ENCODE measurements at places on chromosomes 4 and X. TPM values are rescaled to one million over a fixed set of nuclear protein-coding genes. Genes with fewer than 3 reads are reported as not detected.

- DNase-seq: no peak
These were observed 3.3 kb upstream of the RHOH start for GRCh38 chr4:40193578-40193977.

Gene ATOH1
- not detected for total RNA-seq

Gene F8A3
- 0.99 TPM for total RNA-seq

DNA sequence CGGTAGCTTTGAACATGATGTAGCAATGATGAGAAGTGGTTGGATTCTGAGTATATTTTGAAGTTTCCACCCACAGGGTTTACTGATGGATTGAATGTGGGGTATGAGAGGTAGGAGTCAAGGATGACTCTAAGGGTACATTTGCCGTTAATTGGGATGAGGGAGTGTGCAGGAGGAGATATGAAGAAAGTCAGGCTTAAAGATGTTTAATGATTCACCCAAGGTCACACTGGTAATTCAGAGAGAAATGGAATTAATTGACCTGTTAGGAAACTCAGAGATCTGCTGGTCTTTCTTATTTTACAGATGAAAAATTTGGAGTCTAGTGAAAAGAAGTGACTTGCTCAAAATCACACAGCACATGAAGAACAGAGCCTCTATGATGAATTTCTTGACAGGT is 390.7 kb downstream of the GBA3 start:
- DNase-seq: no peak

- DNase-seq: no peak
These were observed 769.8 kb upstream of the NDST4 start for GRCh38 chr4:115883231-115883630.

DNA sequence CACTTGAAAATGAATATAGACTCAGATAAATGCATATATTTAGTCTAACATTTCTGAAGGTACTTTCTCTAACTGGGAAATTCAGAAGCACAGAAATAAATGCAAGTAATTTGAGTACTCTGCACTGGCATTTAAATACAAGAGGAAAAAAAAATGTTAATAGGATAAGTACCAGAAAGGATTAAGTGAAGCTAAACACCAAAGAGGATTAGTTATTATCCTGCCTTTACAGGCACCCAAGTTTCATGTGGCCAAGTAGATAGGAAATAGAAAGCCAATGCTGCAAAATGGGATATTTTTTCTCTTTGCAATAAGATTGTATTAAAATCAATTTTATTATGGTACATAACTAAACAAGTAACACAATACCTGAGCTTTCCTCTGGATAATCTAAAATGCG is 762.5 kb downstream of the PCDH7 start:
- DNase-seq: no peak

DNA sequence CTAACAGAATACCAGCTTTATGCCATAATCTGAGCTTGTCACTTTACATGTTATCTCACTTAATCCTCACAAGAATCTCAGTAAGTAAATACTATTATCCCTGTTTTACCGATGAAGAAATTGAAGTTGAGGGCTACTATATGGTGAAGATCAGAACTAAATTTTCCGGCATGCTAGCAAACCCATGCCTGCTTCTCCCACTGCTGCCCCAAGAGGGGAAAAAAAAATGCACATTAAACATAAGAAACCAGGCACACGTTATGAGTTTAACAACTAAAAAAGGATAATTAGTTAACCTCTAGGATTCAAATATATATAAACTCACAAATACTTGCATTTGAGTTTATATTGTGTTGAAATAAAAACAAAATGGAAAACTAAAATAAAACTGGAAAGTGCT is 10.8 kb downstream of the SLC10A7 start:
- DNase-seq: no peak

Gene WAS
- total RNA-seq: 0.17 TPM

DNA sequence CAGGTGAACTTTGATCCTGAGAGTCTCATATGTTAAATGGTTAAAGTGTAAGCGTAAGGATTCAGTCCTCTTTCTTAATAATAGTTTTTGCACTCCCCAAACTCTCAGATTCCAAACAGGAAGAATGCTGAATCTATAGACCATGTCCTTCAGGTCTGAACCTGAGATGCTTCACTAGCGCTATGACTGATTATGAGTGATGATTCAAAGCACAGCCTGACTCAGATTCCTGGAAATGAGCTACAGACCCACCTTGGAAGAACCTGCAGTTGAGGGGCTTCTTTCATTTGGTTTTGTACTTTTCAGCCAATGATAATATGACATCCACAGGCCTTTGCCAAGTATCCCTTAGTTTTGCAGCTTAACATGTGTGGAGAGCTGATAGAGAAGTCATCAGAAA is 1.4 kb downstream of the EDNRA start:
- DNase-seq: no peak

GRCh38 chr4:4784379-4784778 is 75.1 kb upstream of the MSX1 start:
- DNase-seq: no peak

Gene TRIM2
- total RNA-seq: 70.4 TPM

Measured in fibroblast of lung (primary cell).